NCI-H226 (cell line): ENCODE measurements at places on chromosomes 3 and 15.

DNA sequence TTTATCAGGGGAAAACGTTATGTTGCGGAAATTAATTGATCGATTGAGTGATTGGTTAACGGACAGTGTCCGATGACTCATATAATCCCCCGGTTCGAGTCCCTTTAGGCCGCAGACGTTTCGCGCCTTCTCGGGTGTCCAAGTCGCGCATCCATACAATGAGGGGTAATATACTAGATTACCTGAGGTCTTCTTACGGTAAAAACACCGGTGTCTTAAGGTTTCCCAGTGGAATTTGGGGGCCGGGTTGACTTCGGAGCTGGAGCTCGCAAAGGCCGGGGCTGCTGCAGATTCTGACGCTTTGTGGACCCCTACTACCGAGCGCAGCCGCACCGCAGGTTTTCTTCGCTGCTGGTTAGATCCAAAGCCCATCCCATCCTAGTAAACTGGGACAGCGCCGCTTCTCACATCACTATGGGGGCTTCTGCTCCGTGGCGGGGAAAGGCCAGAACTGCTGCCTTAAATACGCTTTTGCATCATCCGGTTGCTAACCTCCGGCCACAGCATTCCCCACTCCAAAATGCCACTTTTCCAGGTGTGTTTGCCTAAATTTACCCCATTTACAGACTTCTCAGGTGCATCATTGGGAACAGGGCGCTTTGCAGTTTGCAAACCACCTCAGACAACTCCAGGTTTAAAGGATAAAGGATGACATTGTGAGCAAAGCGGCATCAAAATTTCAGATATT, 858 bp upstream of the SACM1L start:
- DNase-seq = no peak

DNA sequence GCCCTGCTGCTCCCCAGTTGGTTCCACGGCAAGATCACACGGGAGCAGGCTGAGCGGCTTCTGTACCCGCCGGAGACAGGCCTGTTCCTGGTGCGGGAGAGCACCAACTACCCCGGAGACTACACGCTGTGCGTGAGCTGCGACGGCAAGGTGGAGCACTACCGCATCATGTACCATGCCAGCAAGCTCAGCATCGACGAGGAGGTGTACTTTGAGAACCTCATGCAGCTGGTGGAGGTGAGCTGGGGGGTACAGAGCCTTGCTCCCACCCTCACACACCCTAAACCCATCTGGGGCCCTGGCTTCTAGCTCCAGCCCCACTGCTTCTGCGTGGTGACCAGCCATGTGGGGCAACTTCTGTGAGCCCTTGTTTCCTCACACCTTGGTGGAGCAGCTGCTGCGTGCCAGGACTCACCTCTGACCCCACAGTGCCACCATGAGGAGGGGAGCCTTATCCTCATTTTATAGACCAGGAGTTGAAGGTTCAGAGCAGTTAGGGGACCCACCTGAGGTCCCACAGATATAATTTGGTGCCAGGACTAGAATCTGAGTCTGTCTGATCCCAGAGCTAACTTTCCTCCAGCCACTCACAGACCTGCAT, 13.3 kb upstream of the LMAN1L start:
- DNase-seq = no peak

- no peak for DNase-seq
Observed at GRCh38 chr3:120370463-120370862, 21.3 kb upstream of the LRRC58 start.

DNA sequence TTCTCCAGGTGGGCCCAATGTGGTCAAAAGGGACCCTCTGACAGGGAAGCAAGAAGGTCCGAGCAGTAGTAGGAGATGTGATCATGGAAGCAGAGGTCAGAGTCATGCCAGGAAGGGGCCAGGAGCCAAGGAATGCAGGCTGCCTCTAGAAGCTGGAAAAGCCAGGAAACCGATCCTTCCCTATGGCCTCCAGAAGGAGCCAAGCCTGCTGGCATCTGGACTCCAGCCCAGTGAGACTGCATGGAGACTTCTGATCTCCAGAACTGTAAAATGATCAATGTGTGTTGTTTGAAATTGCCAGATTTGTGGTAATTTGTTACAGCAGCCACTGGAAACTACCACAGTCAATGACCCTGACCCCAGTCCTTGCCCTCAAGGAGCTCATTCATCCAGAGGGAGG, 56.8 kb upstream of the SPATA12 start:
- no peak for DNase-seq

- DNase-seq = no peak
Observed at GRCh38 chr15:59258317-59258716, 51.7 kb downstream of the LDHAL6B start.

DNA sequence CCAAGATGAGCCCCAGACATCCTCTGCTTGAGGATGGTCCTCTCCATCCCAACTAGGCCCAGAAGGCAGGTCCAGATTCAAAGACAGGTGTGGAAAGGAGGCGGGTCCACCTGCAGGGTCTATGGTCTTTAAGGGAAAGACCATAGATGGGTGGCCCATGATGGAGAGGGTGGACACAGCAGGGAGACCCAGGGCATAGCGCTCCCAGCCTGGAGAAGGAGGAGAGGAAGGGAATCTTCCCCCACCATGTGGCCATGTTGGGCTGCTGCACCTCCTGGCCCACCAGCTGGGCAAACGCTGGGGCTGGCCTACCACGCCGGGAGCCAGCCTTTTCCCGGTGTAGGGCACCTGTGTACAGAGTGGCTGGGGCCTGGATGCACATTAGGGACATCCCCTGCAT, 265.2 kb upstream of the TLE3 start:
- DNase-seq = peak; percentile 21

DNA sequence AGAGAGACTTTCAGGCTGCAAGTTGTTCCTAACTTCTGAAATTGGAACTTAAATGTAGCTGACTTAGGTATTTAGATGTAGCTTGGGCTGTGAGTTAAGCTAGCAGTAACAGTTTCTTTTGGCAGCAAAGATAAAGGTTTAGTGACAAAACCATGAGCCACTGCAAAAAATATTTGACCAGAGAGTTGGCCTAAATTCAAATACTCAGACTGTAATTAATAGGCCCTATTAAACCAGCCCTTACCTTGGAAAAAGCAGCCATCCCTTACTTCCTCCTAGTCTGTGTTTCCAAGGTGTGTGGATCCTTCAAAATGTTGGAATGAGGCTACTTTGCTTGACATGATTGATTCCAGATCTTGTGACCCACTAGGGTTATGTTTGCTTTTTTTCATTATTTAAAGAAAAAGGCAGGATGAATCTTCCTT, 8.2 kb downstream of the TPM1 start:
- no peak for DNase-seq

DNA sequence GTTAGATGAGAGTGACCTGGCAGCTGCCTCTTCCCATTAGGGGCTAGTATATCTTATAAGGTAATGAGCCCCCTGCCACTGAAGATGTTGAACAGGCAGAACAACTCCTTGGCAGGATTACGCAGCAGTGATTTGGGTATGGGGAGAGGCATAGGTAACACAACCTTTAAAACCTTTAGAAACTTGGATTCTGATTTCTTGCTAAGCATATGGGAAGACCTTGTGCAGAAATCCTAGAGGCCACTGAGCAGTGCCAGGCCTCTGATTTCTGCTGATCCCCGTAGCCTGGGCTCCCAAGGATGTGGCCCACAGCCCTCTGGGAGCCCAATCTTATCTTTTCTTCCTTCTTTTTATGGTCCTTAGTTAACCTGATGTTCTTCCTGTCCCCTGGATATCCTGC, 237.9 kb upstream of the ROPN1 start:
- DNase-seq = no peak

GRCh38 chr3:88758676-88759075, 348.7 kb upstream of the EPHA3 start:
- no peak for DNase-seq

GRCh38 chr3:26498271-26498670, 124.3 kb upstream of the LRRC3B start:
- no peak for DNase-seq

GRCh38 chr3:58051196-58051595, 43.0 kb downstream of the FLNB start:
- peak; percentile 74 for DNase-seq

DNA sequence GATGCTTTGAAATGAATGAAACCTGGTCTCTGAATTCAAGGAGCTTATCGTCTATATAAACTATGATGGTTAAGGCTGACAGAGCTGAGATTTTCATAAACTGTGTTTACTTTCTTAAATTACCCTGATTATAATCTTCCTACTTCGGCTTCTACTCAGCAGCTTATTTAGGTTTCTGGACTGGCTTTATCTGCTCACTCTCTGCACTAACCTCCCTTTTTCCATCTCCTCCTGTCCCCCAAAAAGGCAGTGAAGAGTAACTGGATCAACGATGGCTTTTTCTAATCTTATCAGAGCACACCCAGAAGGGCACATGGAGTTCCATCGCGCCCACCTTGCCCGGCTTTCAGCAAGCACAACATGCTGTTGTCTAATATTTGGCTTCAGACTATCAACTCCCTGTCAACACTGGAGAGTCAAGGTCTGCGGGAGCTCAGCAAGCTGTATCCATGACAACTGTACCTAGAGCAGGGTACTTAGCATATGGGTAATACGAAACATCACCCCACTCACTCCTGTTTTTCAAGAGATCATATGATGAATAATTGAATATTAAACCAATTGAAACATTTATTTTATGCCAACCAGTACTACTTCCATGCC, 417.3 kb downstream of the GABRB3 start:
- DNase-seq = no peak

DNA sequence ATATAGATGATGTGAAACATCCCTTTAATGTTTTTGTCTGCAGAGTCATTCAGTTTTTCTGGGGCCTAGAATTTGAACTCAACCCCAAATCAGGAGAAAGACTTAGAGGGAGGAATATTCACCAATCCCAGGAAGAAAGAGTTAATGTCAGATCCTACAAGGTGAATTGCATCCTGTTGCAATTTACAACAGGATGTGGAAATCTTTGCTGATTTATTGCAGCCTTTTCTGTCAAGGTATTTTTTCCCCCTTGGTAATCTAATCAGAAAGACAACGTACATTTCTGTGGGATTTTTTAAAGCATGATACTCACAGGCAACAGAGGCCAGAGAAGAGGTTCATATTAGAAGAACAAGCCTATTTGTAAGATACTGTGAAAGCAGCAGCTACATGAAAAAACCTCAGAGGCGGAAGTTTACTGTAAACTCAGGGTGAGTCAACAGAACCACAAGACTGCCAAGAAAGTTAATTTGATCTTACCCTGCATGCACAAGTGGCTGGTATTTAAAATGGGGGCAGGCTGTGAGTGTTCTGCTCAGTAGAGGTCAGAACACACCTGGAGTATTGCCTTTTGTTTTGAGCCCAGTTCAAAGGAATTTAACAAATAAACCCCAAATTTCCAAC, 531.9 kb downstream of the AGBL1 start:
- no peak for DNase-seq

DNA sequence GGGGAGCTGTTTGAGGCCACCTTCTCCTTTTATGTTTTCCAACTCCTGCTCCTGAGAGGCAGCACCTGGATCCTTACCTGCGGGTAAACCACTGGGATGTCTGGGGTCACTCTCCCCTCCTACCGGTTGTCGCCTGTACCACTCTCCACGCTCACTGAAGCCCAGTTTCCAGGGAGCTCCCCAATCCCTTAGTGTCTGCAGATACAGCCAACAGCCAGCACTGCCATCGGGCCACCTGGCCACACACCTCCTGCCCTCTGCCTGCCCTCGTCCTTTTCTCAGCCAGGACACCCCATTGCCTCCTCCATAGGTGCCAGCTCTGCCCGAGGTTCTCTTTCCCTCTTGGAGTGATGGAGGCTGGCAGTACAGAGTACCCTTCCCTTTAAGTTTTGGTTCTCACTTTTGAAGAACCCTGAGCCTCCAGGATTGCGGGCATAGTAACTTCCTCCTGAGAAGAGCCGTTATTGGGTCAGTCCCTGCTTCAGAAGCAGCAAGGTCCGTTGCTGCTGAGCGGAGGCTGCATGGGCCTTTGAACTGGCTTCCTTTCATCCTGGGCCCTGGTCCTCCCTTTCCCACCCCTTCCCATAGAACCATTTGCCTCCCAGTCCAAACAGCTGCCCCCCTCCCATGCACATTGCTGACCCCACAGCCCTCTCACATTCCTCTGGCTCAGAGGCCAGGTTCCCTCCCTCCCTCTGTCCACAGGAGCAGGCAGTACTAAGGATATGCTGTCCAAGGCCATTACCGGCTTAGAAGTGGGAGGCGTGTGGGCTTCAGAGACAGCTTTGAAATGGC, 30.9 kb downstream of the ARNT2 start:
- no peak for DNase-seq

- DNase-seq = no peak
Observed at GRCh38 chr15:32871883-32872282, 154.1 kb downstream of the GREM1 start.
